ENCODE measurements at places on chromosomes 16 and 17.
A peak's percentile ranks its signal among the peaks of the same experiment; 100 is the strongest.

DNA sequence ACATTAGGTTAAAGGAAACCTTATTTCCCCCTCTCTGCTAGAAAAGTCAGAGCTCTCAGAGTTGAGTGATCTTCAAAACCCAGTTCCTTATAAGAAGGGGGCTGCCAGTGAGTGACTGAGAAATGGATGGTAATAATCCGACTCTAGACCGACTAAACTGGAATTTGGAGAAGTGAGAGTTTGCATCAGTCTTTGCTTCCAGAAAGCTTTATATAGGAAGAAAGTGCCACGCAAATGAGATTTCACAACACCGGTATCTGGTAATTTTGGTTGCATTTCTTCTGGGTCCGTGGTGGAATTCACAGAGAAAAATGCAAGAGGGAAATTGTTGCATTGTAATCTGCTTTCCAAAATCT is 271.4 kb downstream of the MAF start:
- no peak for DNase-seq

DNA sequence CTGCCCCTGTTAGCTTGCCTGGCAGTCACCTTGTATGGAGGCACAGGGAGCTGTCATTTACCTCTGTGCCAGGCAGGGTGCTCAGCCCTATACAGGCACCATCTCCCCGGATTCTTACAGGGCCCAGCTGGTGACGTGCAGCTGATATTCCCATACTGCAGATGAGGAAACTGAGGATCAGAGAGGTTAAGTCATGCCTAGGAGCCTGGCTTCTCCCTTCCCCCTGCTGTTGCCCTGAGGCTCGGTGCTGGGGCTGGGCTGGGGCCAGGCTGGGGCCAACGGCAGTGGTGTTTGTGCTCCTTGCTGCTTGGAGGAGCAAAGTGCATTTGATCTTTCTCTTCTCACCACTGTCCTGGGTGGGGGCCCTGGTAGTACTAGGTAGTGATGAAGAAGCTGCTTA is 54.7 kb upstream of the IL34 start:
- no peak for DNase-seq

DNA sequence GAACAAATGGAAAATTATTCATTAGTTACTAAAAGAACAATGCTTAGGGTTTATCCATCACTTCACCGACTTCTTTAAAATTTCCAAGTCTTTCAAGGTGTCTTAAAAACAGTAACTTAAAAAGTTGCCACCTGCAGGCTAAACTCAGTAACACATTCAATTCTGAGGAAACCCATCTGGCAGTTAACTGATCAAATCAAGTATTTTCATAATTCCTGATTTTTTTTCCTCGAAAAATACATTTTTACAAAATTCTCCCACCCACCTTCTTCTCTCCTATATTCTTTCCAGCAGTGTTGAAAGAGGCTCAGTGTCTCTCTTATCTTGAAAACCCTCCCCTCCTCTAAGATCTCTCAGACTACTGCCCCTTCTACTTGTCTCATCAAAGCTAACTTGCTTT is 29.9 kb downstream of the PARN start:
- no peak for DNase-seq

DNA sequence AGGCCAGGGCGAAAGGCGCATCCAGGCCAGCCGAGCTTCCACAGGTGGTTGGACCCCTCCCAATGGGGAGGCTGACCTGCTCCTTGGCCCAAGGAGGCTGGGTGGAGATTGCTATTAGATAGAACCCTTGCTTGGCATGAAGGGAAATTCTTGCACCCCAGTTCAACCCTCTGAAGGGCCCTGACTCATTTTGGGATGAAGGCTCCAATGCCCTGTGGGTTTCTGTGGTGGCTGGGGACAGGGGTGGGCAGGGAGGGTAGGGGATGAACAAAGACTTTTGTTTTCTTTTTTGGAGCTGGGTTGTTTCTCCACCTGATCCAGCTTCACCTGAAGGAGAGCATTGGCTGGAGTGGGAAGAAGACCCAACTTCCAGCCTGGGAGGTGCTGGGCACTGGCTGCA is 16.7 kb upstream of the TBX21 start:
- no peak for DNase-seq

- DNase-seq: no peak
These were observed 12.6 kb downstream of the PMFBP1 start for GRCh38 chr16:72159386-72159785.

DNA sequence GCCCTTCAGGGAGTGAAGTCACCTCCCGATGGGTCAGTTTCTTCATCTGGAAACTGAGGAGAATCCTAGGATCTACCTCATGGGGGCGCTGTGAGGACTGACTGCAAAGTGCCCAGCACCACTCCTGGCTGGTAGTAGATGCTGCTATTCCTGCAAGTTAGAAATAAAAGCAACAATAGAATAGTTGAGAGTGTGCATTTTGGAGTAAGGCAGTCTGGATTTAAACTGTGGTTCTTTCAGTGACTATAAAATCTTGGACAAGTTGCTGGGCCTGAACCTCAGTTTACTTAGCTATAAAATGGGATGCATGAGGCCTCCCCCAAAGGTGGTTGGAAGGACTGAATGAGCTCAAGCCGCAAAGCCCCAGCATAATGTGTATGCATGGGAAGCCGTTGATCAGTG is 70.6 kb downstream of the CYB5B start:
- DNase-seq: peak; percentile 32

- no peak for DNase-seq
These were observed 86.8 kb downstream of the ZNF778 start for GRCh38 chr16:89304181-89304851.

DNA sequence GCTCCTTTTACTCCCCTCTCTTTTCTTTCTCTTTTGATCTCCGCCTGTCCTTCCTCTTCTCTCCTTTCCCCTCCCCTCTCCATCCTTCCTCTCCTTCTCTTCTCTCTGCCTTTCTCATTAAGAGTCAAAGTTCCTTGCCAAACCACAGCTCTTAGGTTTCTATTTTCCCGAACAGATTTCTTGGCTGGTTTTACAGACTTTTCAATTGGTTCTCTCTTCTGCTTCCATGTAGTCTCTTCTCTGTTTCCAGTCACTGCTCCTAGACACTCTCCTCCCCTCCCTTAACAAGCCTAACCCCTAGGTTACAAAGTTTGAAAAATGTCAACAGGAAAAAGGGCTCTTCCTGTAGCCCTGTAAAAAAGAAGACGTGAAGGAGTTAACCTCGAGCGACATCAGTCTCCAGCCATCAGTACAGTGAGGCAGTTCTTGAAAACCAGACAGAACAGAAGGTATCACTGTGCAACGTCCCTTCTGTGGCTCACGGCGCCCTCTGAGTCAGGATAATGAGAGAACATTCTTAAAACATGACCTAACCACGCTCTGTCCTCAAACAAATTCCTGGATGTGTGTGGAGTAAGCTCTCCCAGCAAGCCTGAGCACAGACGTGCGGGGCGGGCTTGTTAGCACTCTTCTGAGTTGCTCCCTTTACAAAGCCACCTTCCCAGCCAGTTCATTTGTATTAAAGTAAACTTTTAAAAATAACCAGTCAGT is 11.6 kb upstream of the MARCHF10 start:
- no peak for DNase-seq

DNA sequence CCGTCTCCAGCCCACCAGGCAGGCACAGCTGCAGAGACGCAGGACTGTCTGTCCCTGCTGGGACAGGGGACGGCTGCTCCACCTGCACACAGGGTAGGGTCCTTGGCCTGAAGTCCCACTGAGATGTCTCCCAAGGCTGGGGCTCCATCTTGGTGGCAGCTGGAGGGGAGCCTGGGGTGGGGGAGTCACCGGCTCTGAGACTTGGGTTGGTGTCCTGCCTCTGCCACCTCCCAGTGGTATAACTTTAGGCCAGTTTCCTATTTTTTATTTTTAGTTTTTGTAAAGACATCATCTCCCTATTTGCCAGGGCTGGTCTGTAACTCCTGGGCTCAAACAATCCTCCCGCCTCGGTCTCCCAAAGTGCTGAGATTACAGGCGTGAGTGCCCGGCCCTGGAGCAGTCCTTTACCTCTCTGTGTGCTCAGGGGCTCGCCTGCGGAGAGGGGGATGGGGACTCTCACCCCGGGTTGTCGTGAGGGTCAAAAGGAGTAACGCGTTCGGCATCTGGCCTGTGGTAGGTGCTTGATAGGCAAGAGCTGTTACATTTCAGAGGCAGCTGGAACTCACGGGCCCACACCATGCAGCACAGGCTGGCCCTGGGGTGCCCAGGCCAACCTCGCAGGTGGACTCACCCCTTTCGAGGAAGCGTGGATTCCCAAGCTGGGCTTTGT is 46.6 kb upstream of the DOC2B start:
- no peak for DNase-seq
